ENCODE measurements at places on chromosomes 1 and 21. TPM values are rescaled to one million over a fixed set of nuclear protein-coding genes. Genes with fewer than 3 reads are reported as not detected.

CYB561D1 gene
- 6.8 TPM for total RNA-seq

ACTL8 gene
- total RNA-seq, result not detected

AGT gene
- 2.7 TPM for total RNA-seq

CCDC27 gene
- total RNA-seq, result not detected

ZNF670 gene
- 1.3 TPM for total RNA-seq

ATAD3C gene
- 3.6 TPM for total RNA-seq

RHCE gene
- 0.69 TPM for total RNA-seq

SPRR5 gene
- total RNA-seq, result not detected

DNALI1 gene
- 16.5 TPM for total RNA-seq

DNA sequence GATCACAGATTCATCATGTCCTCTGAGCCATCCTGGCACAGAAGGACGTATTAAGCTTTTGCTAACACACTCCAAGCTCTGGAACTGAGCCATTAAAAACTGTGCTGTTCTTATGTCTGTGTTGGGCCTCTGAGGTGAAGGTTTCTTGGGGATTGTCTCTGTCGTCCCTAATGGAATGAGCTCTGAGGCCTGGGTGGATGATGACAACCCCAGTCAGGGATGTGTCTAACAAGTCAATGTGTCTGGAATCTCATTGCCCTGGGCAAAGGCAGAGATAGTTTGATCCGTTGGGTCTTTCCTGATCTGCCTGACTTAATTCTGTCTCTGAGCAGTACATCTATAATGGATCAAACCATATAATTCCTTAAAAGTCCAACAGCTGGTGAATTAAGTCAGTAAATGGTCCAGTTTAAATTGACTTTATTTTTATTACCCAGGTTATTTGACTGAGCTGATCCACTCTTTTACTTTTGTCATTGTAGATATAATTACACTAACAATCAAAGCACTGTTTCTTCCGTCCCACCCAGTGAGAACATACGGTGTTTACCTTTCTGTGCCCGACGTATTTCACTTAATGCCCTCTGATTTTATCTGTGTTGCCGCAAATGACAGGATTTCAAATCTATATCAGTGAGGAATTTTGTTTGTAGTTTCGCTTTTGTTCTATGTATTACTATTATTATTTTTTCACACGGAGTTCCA, 38.8 kb upstream of the OR2B11 start:
- DNase-seq, result no peak
- H3K36me3 ChIP-seq, result no peaks in the 10 kb centered on the region
- H3K4me1 ChIP-seq, result no peaks in the 10 kb centered on the region
- H3K4me3 ChIP-seq, result no peak overlapping the region
- H3K27ac ChIP-seq, result no peak overlapping the region
- no peaks in the 10 kb centered on the region for H3K27me3 ChIP-seq

DNA sequence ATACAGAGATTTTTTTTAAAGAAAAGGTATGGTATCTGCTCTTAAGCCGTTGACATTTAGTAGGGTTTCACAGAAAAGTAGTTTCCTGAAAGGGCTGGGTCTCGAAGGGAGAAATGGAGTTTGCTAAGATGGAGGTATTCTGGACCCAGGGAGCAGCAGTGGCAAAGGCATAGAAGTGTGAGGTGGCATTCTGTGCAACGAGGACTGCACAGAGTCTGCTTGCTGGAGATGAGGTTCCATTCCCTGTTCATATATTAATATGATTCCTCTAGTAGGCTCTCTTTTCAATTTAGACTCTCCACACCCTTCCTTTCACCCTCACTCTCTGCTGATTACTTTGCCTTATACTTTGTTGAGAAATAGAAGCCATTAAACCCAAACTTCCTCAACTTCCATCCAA, 38.5 kb upstream of the PODN start:
- H3K36me3 ChIP-seq, result no peaks in the 10 kb centered on the region
- DNase-seq, result no peak
- H3K27ac ChIP-seq, result no peak overlapping the region
- peaks cover 8% of the 10 kb centered on the region for H3K4me1 ChIP-seq

DNA sequence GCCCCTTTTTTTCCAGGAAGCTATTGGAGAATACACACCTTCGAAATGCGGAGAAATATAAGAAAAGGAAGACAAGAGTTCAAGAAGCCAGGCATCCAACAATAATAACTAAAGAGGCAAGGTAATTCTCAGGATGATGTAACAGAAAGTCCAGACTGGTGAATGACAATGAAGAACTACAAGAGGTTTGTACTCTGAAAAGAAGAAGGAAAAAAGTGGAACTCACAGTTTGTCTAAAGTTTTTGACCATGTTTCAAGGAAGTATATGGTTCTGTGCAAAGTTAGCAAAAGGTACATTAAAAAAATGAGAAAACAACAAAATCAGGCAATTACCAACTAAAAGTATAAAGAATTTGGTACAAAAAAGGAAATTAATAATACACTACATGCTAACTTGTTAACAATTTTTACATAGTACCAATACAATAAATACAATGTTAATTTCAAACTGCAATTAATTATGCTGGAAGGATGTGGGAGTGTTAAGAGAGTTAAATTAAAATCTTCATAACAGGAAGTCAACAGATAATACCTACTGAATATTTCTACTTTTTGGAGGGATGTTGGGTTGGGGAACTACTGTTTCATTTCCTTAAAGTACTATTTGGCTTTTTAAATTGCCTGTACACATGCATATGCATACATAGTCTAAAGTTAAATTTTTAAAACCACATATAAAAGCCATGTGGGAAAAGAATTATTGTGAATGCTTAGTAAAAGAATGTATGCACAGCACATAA, 12.9 kb upstream of the CD55 start:
- H3K27me3 ChIP-seq, result no peaks in the 10 kb centered on the region
- no peaks in the 10 kb centered on the region for H3K36me3 ChIP-seq

- no peak for DNase-seq
- no peaks in the 10 kb centered on the region for H3K27me3 ChIP-seq
- no peak overlapping the region for H3K4me3 ChIP-seq
Observed at GRCh38 chr1:42930178-42931107, 28.2 kb downstream of the SLC2A1 start.

GRCh38 chr1:22778862-22779520, 68.4 kb downstream of the EPHB2 start:
- H3K27ac ChIP-seq, result no peak overlapping the region
- peaks cover 14% of the 10 kb centered on the region for H3K4me1 ChIP-seq
- DNase-seq, result peak; percentile 89
- H3K4me3 ChIP-seq, result no peak overlapping the region
- H3K36me3 ChIP-seq, result no peaks in the 10 kb centered on the region

GRCh38 chr21:35575280-35575915, 484.9 kb downstream of the SETD4 start:
- peaks cover 1% of the 10 kb centered on the region for H3K4me1 ChIP-seq
- no peaks in the 10 kb centered on the region for H3K27me3 ChIP-seq
- H3K4me3 ChIP-seq, result no peak overlapping the region
- no peak overlapping the region for H3K27ac ChIP-seq
- no peaks in the 10 kb centered on the region for H3K36me3 ChIP-seq

DNA sequence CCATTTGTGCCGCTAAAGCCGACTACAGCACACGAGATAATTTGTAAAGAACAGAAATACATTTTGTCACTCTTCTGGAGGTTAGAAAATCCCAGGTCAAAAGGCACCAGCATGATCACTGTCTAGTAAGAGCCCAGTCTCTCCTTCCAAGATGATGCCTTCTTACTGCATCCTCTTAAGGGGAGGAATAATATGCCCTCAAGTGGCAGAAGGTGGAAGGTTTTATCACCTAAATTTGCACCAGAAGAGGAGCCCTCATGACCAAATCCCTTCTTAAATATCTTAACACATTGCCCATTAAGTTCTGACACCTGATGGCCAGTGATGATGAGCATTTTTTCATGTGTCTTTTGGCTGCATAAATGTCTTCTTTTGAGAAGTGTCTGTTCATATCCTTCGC, 326.7 kb upstream of the RGS18 start:
- no peak overlapping the region for H3K4me3 ChIP-seq
- no peaks in the 10 kb centered on the region for H3K36me3 ChIP-seq
- DNase-seq, result no peak

DNA sequence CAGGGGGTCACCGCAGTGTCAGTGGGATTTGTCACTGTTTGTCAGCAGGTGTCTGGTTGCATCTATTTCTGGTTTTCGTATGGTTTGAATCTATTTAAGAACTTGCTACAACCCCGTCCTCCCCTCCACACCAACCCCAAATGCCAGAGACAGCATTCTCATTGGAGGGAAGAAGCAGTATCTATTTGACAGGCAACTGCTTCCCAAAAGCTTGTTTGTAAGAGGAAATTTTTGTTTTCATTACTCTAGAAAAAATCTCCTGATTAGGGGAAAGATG, 54.4 kb downstream of the NR5A2 start:
- no peak overlapping the region for H3K4me3 ChIP-seq
- H3K27me3 ChIP-seq, result no peaks in the 10 kb centered on the region
- H3K27ac ChIP-seq, result no peak overlapping the region
- H3K36me3 ChIP-seq, result no peaks in the 10 kb centered on the region

DNA sequence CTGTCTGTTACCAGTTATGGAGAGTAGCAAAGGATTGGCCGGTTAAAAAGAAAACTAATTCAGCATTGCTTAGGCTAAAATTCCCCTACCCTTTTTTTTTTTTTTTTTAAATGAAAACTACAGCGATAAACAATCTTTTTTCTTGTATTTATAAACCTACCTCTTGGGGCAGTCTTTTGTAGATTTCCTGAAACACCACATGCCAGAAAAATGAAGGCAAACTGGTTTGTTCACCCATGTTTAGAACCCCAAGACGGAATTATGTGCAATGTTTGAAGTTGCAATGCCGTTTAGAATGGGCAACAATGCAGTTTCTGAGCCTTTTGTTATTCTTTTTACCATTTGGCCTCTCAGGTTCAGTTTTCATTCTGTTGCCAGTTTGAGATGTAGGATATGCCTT, 59.1 kb downstream of the PRDM2 start:
- H3K4me1 ChIP-seq, result peaks cover 22% of the 10 kb centered on the region
- no peaks in the 10 kb centered on the region for H3K36me3 ChIP-seq
- H3K4me3 ChIP-seq, result no peak overlapping the region
- DNase-seq, result no peak

DNA sequence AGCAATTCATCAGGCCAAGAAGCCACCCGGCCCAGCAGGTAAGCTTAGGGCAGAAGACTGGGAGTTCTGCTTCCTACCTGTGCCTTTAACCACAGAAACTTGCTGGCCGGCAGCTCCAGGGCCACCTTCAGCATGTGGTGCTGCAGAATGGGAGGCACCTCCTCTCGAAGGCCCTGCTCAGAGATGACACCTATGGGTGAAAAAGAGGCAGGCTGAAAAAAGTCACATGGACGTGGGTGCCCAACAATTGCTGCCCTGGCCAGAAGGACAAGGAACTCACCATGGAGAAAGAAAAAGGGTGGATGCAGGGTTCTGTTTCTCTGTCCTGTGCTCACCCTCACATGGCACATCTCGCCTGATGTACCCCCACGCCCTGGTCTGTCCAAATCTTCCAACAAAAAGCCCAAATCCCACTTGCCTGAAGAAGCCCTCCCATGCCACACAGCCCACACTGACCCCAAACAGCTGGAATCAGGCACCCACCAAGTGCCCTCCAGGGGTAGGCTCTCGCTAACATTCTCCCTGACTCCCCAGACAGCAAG, 33.0 kb downstream of the URB1 start:
- no peaks in the 10 kb centered on the region for H3K36me3 ChIP-seq
- no peaks in the 10 kb centered on the region for H3K27me3 ChIP-seq
- H3K4me3 ChIP-seq, result no peak overlapping the region
- no peak for DNase-seq
- no peaks in the 10 kb centered on the region for H3K4me1 ChIP-seq

GRCh38 chr1:6435129-6435528, 10.6 kb downstream of the ESPN start:
- no peaks in the 10 kb centered on the region for H3K36me3 ChIP-seq
- no peaks in the 10 kb centered on the region for H3K27me3 ChIP-seq
- peaks cover under 1% of the 10 kb centered on the region for H3K4me1 ChIP-seq
- H3K4me3 ChIP-seq, result no peak overlapping the region
- no peak for DNase-seq
- H3K27ac ChIP-seq, result no peak overlapping the region

- H3K27ac ChIP-seq, result no peak overlapping the region
- H3K4me1 ChIP-seq, result no peaks in the 10 kb centered on the region
- no peaks in the 10 kb centered on the region for H3K27me3 ChIP-seq
- no peaks in the 10 kb centered on the region for H3K36me3 ChIP-seq
- H3K4me3 ChIP-seq, result no peak overlapping the region
Observed at GRCh38 chr1:88118176-88118845, 565.8 kb upstream of the PKN2 start.

GRCh38 chr1:162886705-162887104, 25.7 kb upstream of the CCDC190 start:
- H3K4me1 ChIP-seq, result no peaks in the 10 kb centered on the region
- H3K36me3 ChIP-seq, result no peaks in the 10 kb centered on the region
- H3K27ac ChIP-seq, result no peak overlapping the region
- no peak for DNase-seq

DNA sequence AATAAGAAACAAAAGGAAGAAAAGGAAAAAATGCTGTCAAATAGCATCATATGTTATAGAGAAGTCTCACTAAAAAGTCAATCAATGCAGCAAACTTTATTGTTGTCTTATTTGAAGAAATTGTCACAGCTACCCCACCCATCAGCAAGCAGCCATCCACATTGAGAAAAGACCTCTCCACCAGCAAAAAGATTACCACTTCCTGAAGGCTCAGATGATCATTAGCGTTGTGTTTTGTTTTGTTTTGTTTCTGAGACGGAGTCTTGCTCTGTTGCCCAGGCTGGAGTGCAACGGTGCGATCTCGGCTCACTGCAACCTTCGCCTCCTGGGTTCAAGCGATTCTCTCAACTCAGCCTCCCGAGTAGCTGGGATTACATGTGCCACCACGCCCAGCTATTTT, 29.0 kb downstream of the ATP2B4 start:
- H3K27ac ChIP-seq, result no peak overlapping the region
- peaks cover 15% of the 10 kb centered on the region for H3K4me1 ChIP-seq
- H3K4me3 ChIP-seq, result no peak overlapping the region
- no peaks in the 10 kb centered on the region for H3K27me3 ChIP-seq

DNA sequence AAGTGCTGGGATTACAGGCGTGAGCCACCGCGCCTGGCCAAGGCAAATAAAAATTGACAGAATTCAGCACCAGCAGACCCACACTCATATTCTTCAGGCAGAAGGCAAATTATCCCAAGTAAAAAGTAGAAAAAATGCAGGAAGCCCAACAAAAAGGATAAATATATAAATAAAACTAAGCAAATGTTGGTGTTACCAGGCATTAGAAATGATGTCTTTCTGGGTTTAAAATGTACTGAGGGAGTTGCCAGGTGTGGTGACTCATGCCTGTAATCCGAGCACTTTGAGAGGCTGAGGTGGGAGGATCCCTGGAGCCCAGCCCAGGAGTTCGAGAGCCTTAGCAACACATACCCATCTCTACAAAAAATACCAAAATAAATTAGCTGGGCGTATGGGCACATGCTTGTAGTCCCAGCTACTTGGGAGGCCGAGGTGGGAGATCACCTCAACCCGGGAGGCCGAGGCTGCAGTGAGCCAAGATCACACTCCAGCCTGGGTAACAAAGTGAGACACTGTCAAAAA, 6.3 kb downstream of the INTS11 start:
- H3K4me3 ChIP-seq, result no peak overlapping the region
- H3K4me1 ChIP-seq, result peaks cover 6% of the 10 kb centered on the region
- peak; percentile 96 for DNase-seq
- no peaks in the 10 kb centered on the region for H3K36me3 ChIP-seq
- peak overlapping the region; percentile 43 for H3K27ac ChIP-seq

GRCh38 chr21:36701756-36702621, 3.1 kb downstream of the SIM2 start:
- H3K4me1 ChIP-seq, result peaks cover 6% of the 10 kb centered on the region
- H3K36me3 ChIP-seq, result no peaks in the 10 kb centered on the region
- no peak overlapping the region for H3K27ac ChIP-seq
- no peak overlapping the region for H3K4me3 ChIP-seq
- DNase-seq, result no peak
- peaks cover 13% of the 10 kb centered on the region for H3K27me3 ChIP-seq

GRCh38 chr1:177270863-177271262, 100.1 kb downstream of the BRINP2 start:
- no peak overlapping the region for H3K27ac ChIP-seq
- no peaks in the 10 kb centered on the region for H3K36me3 ChIP-seq
- no peak for DNase-seq
- H3K4me1 ChIP-seq, result peaks cover 15% of the 10 kb centered on the region
- no peaks in the 10 kb centered on the region for H3K27me3 ChIP-seq
- H3K4me3 ChIP-seq, result no peak overlapping the region
